Umbilical cord (tissue), 2 donors: ENCODE measurements at places on chromosomes 1 and 21. TPM values are rescaled to one million over a fixed set of nuclear protein-coding genes. Genes with fewer than 3 reads are reported as not detected.

The HOOK1 gene
- total RNA-seq = 6.3 TPM

The CR1 gene
- 10.1 TPM for total RNA-seq

The LRRN2 gene
- total RNA-seq = 3.9 TPM

The TMOD4 gene
- total RNA-seq = not detected

The OR2L2 gene
- 8.9 TPM for total RNA-seq

The RHD gene
- total RNA-seq = not detected

The C1orf226 gene
- 1.7 TPM for total RNA-seq

GRCh38 chr1:6819246-6820040 lies 34.2 kb downstream of the CAMTA1 start:
- DNase-seq = peak; percentile 20

GRCh38 chr1:231369282-231369681 lies 31.2 kb downstream of the SPRTN start:
- no peak for DNase-seq

DNA sequence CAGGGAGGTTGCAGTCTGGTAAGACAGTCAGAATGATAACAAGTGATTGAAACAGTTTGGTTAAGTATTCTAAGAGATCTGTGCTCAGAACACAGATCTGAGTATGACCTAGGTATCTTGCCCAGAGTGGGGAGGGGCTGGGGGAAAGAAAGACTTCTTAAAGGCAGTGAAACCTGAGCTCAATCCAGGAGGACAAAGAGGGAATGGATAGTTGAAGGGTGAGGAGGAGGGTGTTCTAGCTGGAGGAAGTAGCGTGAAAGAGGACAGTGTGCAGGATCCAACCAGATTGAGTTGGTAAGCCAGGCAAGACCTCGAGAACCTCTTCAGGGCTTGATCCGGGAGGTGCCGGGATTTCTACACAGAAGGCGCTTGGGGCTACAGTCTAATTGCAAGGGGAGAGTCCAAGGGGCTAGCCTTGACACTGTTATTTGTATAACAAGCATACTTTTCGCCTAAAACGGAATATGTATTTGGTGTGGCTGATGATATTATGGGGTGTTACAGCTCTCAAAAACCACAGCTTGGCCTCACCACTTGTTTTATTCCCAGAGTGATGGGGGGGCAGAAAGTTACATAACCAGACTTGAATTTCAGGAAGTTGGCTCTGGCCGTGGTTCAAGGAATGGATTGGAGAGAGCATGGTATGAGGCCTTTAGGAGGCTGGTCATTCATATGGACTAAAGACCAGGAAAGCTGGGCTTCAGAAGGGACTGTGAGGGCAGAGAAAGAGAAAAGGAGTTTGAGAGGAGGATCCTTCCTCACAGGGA lies 19.1 kb downstream of the RCSD1 start:
- peak; percentile 59 for DNase-seq

- peak; percentile 56 for DNase-seq
Measured at GRCh38 chr1:175015243-175015642, 8.0 kb downstream of the MRPS14 start.

- DNase-seq = peak; percentile 91
Measured at GRCh38 chr1:115251340-115251748, 86.7 kb downstream of the NGF start.

- DNase-seq = peak; percentile 57
Measured at GRCh38 chr1:177219554-177220458, 49.0 kb downstream of the BRINP2 start.

DNA sequence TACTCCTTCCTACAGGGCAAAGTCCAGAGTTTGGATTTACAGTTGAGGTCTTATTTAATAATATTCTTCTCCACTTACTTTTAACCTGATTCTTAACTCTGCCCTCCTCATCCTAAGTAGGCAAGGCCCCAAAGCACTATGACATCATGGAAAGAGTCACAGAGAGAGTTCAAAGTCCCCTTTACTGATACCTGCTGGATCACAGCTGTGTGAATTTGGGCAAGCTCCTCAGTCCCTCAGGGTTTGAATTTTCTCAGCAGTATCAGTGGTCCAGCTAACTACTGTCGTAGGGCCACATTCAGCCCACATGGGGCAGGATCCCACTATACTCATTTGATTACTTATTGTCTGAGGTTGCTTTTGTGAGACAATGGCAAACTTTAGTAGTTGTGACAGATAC lies 16.0 kb downstream of the TYW3 start:
- DNase-seq = no peak

DNA sequence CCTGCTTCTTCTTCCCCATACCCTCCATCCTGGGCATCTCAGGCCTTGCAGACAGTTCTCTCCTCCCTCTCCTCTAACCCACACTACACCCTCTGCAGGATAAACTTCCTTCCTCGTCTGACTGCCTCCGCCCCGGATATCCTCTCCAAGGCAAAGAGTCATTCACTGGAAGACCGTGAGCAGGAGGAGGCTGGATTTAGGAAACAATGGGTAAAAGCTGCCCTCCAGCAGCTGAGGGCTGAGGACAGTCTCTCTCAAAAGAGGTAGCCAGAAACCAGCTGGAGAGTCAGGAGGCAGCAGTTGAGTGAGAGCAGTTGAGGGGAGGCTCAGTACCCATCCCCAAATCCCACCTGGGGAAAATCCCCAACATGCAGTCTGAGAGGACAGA lies 1.4 kb downstream of the CSRP1 start:
- peak; percentile 73 for DNase-seq

DNA sequence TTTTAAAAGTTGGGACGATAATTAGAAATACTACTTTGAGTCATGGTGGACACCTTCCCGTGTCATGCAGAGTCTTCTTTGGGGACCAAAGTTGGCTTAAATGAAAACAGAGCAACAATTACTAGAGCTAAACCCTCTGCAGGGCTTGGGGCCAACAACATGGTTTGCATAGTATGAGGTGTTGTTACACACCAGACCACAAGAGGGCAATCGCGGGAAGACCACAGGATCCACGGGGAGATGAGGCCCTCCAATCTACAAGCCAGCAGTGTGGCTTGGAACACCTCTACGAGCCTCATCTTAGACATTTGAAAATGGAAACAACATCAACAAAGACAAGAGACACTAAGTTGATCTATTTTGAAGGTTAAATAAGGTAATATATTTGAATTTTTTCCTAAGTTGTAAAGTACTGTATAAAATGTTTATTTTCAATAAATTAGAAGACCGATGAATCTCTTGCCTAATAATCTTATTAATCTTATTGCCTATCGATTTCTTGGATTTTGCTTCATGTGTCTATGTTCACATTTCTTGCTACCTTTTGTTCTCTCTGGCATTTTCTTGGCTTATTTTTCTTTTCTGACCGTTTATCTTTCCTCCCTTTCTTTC lies 8.2 kb upstream of the SMCP start:
- peak; percentile 66 for DNase-seq
